ENCODE measurements at places on chromosomes 4 and X.

DNA sequence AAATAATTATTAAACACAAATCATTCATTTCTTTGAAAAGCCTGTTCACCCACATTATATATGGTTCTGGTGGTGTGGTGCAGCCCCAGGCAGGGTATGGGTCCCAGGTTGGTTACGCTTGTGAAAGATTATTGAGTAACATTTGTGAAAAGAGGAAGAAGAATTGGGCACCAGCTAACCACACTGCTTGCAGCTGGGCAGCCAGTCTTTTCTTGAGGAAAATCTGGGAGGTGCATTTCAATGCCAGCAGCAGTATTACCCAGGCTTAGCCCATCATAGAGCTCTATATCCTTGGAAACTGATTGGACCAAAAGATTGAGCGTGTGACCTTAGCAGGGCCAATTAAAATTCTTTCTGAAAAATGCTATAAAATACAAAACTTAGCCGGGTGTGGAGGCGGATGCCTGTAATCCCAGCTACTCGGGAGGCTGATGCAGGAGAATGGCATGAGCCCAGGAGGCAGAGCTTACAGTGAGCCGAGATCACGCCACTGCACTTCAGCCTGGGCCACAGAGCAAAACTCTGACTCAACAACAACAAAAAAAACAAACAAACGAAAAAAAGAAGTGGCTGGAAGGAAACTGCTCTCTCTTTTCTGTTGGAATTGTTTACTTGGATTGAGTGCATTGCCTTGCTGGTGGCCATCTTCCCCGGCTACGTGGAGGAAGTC lies 9.7 kb upstream of the PLAC8 start:
- no peak for DNase-seq

DNA sequence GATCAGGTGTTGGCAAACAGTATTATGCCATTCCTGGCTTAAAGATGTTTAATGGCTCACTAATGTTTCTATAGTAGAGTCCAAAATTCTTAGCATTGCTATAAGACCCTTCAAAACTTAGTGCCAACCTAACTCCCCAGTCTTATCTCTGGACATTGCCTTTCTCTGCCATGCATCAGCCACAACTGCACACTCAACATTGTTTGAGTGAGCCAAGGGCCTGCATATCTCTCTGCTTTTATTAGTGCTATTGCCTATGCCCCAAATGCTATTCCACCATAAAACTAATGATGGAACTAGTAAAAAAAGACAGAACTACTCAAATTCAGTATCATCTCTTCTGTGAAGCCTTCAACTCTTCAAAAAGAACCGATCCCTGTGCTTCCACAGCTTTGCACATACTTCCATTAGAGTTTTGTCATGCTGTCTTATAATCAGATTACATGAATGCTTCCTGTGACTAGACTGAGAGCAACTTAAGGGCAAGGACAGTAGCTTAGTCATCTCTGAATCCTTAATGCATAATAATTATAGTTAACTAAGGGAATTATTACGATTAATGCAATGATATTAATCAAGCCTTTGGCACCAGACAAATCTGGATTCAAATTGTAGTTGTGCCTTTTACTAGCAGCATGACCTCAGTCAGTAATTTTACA lies 53.7 kb downstream of the CHM start:
- DNase-seq: no peak

- no peak for DNase-seq
These were observed 58.4 kb upstream of the NEIL3 start for GRCh38 chr4:177251237-177251636.

DNA sequence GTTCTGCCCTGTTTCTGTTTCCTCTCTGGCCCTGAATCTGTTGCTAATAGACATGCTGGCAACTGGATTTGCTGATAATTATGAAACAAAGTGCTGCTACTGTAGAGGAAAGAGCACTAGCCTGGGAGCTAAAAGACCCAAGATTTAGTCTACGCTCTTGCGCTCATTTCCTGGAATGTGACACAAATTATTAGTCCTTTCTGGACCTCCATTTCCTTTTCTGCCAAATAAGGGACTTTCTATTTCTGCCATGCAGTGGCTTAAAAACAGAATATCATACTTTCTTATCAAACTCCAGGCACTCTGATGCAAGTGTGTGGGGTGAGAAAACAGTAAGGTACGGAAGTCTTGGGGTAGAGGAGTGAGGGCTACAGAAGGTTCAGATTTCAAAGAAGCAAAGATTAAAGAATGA lies 48.3 kb upstream of the GPR174 start:
- no peak for DNase-seq

GRCh38 chr4:123248085-123248659 lies 148.4 kb upstream of the SPRY1 start:
- peak; percentile 66 for DNase-seq

DNA sequence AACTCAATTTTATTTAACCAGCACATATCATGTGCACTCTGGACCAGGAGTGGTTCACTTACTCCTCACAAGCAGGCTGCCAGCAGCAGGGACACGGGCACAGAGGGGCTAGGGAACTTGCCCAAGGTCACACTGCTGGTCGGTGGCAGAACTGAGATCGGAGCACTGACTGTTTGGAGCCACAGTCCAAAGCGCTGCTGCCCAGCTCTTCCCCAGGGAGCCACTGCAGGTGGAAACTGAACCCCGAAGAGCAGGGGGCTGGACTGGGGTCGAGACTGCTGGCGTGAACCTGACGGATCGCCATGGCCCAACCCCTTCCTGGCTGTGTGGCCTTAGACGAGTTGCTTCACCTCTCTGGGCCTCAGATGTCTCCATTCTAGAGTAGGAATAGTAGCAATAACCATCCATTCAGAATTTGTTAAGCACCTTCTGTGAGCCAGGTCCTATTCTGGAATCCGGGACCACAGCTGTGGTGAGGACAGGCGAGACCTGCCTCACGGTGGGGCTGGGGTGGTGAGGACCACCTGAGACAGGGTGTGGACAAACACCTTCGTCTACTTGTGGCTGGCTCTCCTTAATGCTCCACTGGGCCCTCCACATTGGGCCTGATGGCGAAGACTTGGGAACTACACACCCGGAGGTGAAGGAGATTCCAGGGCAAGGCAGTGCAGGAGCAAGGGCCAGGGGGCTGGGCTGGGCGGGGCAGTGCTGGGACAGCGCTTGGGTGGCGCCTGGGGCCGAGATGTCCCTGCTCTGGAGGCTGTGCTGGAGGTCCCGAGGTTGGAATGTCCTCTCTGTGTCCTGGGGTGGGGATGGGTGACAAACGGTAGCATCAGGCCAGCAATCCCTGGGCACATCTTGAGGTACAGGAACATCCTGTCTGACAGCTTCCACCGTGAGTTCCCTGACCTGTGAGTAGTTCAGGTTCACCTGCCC lies 32.0 kb upstream of the KIAA0232 start:
- DNase-seq: no peak

- peak; percentile 39 for DNase-seq
These were observed 158.8 kb upstream of the AADAT start for GRCh38 chr4:170248576-170248975.

DNA sequence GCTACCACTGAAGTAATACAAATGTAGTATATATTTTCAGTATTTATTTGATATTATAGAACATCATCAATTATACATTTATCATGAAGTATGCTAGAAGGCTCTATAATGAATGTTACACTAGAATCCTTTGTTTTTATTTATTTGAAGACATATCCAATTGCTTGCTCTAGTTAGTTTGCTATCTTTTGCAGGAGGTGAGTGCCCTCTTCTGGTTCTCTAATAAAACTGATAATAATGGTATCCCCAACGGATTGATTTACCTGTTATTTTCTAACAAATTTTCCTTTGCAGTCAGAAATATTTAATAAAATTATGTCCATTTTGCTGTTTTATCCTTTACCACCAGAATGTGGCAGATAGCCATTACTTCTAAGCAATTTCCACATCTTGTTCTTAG lies 274.3 kb upstream of the TACR3 start:
- no peak for DNase-seq

DNA sequence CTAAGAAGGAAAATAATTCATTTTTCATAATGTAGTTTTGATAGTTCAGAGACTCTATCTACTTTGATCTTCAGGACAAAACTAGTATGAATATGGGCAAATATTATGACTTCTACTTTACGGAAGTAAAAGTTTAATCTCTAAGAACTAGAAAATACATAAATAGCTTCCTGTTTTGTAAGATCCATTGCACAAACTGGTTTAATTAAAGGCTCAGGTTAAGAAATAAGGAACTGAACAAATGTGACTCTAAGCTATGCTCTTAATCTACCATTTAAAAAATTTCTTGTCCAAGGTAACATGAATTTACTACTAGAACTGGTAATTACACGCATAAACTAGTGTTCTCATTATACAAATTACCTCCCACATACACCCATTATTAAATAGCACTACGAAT lies 360.6 kb downstream of the INPP4B start:
- no peak for DNase-seq

GRCh38 chr4:100695871-100696270 lies 178.0 kb upstream of the EMCN start:
- no peak for DNase-seq

GRCh38 chrX:132614297-132614696 lies 125.5 kb upstream of the MBNL3 start:
- DNase-seq: no peak

- peak; percentile 13 for DNase-seq
These were observed 1.8 kb downstream of the SFRP2 start for GRCh38 chr4:153787061-153787560.

DNA sequence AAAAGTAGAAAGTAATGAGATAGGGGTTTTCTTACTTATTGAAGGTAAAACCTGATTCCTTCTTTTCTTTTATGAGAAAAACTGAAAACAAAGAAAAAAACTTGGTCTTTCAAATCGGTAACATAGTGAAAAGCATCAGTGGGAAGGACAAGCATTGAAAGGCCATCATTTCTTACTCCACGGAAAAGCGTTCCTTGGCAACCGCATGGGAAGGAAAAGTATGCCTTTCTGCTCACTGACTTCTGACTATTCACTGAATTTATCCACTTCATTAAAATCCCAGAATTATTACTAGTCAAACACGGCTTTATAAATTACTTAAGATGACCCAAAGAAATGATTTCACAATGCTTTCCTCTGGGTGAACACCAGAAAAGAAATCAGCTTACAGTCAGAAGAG lies 646.7 kb downstream of the TLL1 start:
- no peak for DNase-seq

GRCh38 chr4:123785538-123785937 lies 388.9 kb downstream of the SPRY1 start:
- peak; percentile 83 for DNase-seq

DNA sequence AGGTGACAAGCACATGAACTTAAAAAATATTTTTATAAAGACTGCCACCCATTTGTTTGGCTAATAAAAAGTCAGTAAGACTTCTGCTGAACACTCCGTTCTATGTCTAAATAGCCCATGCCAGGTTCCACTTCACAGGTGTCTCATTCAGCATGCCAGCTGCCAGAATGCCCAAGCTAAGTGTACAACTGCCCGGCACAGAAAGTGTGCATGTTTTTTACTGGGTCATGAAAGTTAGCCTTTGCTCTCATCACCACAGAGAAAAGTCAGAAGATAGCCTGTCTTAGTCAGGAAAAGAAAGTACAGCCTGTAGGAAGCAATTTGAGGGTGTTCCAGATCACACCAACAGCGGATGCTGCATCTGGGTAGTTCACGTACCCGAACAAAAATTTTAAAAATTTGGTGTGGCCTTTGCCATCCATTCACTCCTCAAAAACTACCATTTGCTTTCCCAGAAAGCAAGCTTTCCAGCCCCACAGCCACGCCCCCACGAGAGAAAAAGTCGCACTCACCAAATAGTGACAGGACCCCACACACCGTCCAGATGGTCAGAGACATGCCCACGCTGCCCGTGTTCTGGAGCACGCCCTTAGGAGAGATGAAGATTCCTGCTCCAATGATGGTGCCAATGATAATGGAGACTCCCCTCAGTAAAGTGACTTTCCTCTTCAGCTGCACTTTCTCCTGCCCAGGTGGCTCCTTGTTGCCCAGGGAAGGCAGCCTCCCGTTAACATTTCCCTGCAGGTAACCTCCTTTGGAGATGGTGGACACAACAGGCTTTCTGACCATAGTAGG lies 671 bp downstream of the SLC7A11 start:
- DNase-seq: peak; percentile 52

- no peak for DNase-seq
These were observed 33.3 kb upstream of the RBBP7 start for GRCh38 chrX:16903274-16904022.

DNA sequence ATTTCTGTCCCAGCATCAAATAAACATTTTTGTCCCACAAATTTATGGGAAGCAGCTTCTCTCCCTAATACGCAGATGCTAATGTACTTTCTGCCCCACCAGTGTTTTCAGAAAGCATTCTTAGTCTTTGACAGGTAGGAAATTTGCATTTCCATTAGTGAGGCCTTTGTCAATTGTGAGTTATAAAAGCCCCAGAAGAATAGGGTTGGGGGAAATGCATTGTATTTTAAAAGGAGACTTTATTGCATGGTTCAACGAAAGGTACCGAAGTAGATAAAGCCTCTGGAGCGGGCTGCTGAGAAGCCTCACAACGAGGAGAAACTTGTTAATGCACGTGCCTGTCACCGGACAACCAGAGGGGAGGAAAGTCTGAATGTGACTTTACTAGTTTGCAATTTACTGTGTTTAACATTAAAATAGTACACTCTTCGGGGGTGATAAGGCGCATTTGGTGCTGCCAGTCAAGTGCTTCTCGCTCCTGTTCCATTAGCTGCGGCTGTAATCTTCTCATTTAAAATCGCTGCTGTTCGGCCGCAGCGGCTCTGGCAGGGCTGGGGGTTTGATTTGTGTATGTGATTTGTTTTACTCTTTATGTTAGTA lies 63.4 kb downstream of the DCTD start:
- no peak for DNase-seq

DNA sequence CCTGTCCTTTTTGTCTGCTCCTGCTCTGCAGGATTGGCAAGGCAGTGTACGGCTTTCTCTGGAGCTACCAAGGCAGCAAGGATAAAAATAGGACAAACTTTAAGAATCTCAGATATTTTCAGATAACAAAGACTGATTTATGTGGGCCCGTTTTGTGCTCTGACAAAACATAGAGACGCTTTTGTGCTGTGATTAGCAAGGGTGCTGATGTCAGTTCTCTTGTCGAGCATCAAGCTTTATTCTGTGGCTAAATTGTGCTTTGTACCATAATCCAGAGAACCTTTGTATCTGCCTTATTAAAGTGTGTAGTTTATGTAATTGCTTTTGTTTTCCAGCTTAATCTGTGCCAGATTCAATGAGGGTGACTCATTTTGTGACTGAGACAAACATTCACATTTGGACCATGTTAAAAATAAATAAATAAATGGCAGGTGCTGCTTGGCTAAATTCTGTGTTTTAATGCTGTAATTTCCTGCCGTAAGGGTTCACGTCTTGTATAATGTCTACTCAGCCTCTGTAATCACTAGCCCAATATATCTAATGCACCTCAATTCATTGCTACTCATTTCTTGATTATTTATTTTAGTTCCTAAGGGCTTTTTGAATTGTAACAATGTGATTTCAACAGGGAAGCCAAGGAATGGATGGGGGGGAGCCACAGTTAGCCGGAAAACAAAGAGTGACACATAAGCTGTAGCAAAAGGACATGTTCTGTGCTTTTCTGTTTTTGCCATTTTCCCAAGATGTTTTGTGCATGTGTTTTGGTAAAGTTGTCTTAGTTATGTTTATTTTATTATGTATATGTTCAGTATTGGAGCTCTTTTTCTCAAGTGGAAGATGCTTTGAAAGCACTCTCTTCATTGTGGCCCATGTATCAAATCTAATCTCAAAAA lies 75.1 kb downstream of the GAB1 start:
- DNase-seq: no peak

- no peak for DNase-seq
These were observed 532.8 kb downstream of the RPA4 start for GRCh38 chrX:97416461-97416860.

Data from fibroblast of skin of right quadriceps (primary cell).